Activated CD4-positive, alpha-beta memory T cell treated with anti-CD3 and anti-CD28 coated beads for 36 hours (primary cell): ENCODE measurements at places on chromosomes 2 and 18.

DNA sequence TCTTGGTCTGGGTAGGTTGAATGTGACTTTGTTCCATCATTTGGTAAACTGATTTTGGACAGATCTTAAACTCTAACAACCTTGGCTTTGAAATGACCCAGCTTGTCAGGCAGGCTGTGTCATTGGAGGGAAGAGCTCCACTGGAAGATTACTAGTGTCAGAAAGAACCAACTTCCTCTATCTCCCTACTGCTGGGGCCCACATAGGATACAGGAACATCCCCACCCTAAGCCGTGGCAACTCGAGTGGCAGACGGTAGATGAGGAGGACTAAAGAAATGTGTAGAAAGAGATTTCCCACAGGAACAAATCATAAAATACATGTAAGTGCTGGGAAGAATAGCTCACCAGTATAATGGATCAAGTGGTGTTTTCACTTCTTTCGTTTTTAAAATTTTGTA, 4.3 kb upstream of the G6PC2 start:
- DNase-seq, result no peak

DNA sequence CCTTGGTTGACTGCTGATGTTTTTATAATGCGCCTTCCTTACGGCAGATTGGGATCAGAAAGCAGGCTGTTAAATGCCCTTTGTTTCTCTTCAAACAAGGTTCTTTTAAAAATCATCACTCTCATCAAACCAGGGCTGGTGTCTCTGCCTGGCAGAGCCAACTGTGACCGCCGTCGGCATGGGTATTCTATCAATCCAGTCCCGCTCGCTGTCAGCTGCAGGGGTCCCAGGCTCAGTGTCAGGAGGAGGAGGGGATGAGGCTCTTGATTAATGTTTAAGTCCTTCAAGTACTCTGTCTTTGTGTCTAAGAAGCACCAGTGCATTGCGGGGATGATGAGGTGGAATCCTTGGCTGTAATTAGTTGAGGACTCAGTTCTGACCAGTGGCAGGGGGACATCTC, 348.1 kb downstream of the RNF144A start:
- no peak for DNase-seq

DNA sequence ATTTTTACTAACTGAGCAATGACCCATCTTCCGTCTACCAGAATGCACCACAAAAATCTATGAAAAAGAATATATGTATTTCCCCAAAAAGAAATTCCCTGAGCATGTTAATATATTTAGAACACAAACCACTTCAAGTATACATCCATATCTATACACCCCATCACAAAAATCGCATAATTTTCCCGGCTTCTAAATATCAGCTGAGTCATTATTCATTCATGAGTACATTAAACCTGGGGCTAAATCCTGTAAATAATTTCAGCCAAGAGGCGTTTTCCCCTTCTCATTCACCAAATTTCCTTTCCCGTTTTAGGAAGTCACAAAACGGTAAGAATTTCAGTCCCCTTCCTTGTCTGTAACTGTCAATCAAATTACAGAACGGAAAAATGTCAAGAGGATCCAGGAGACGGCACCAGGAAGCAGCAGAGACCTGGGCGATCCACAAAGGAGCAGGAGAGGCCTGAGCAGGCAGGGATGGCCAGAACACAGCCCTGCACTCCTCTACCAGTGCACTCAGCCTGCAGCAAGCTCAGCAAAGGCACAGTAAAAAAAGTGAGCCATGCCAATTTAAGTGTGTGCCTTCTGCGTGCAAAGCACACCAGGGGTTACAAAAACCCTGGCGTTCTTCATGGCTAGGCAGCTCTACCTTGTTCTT, 300.7 kb downstream of the TCF4 start:
- DNase-seq, result no peak

DNA sequence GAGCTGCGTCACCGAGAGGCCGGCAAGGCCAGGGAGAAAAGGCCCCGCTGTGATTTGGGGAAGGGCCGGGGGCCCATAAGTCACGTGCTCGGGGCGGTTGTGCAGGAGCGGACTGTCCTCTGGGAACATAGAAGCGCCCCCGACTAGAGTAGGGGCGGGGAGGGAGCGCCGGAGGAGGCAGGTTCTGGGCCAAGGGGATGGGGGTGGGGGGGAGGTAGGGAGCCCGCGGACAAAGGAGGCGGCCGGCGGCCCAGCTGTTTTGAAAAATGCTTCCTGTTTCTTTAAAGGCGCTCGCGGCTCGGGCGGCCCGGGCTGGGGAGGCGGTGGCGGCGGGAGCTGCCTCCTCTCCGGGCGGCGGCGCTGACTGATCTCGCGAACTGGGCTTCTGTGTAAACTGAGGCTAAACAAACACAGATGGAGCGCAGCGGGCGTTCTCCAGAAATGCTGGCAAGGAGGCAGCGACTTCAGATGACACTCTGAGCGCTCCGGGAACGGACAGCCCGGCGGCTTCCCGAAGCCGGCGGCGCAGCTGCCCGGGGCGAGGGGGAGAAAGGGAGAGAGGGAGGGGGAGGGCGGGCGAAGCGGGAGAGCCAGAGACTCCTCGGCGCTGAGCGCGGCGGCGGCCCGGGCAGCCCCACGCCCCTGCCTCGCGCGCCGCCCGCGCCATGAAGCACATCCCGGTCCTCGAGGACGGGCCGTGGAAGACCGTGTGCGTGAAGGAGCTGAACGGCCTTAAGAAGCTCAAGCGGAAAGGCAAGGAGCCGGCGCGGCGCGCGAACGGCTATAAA, at the start of gene ATOH8:
Gene ATOH8 (plus strand): TSS at position 467 of the 788 bp plus-strand sequence. CDS start 199 bp downstream, at position 666.
- peak; percentile 47 for DNase-seq

DNA sequence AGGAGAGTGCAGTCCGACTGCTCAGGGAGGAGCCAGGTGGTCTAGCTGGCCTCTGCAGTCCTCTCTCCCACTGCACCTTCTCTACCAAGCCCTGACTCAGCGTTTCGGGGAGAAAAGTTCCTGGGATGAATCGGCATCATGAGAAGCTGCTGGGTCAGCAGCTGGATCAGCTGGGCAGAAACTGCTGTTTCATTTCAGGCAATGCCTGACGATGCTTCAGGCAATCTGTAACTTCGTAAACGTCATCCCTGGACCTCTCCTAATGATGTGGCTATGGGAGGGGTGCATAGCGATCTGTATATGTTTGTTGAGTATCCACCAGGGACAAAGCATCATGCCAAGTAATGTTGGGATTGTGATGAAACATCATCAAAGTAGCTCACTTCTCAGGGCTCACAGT, 20.7 kb downstream of the LIPG start:
- DNase-seq, result no peak

GRCh38 chr2:148645539-148646230, 1.1 kb downstream of the EPC2 start:
- DNase-seq, result peak; percentile 73

DNA sequence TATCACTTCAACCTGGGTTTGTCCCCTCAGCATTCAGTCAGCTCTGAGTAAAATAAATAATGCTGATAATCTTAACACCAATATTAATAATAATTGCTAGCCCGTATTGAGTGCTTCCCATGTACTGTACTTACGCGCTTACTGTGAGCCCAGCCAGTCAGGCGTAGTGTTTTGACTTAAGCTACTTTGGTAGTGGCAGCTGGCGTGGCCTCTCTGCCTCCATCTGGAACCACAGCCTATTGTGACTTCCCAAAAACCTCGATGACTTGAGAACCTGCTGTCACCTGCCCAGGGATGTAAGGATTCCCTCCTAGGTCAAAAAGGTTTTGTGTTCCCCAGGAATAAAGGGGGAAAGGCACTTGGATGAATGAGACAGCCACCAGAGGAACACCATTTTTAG, 53.2 kb downstream of the SUMO1 start:
- DNase-seq, result no peak

GRCh38 chr2:196413821-196414274, 225.7 kb upstream of the CCDC150 start:
- DNase-seq, result no peak

DNA sequence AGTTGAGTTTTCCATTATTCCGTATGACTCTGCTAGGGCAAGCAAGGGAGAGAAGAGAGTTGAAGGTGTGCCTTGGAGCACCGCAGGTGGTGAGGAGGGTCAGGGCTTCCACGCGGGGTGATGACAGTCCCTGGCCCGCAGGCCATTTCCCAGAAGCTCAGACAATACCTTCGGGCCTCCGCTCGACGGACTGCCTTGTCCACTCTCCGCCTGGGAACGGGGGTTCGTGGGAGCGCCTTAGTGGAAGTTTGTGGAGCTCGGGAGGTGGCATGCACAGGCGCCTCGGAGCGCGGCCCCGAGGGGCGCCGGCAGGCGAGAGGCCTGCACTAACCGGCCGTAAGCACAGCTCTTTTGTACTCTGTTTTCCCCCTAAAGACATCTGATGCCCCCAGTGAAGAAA, 69.8 kb downstream of the ARHGEF33 start:
- no peak for DNase-seq
